Ovary (tissue), 10 donors: ENCODE measurements at places on chromosomes 16 and 17. TPM values are rescaled to one million over a fixed set of nuclear protein-coding genes. Genes with fewer than 3 reads are reported as not detected.

Gene C1QTNF8
- total RNA-seq = 0.80 TPM

DNA sequence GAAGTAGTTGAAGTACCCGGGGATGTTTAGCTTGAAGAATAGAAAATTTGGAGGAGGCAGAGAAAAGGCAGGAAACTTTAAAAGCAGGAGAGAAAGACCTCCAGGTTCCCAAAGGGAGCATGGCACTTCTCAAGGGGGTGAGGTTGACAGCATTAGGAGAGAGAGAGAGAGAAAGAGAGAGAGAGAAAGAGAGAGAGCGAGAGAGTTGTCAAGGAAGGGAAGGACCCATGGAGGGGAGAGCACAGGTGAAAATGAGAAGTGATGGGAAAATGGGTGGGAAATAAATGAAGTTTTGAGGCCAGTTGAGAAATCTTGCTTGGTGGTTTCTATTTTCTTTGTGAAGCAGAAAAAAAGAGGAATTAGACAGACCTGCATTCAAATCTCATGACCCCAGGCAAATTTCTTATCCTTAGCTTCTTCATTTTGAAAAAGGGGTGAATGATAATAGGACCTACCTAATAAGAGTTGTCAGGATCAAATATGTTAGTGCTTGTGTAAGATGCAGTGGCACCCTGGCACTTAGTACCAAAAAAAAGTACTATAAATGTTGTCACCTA is 24.0 kb downstream of the PRKCB start:
- DNase-seq = no peak
- H3K4me1 ChIP-seq = no peaks in the 10 kb centered on the region
- no peak overlapping the region for H3K27ac ChIP-seq
- no peak overlapping the region for H3K4me3 ChIP-seq
- no peaks in the 10 kb centered on the region for H3K36me3 ChIP-seq

GRCh38 chr17:35714988-35715387 is 16.5 kb upstream of the RASL10B start:
- H3K27me3 ChIP-seq = no peaks in the 10 kb centered on the region
- DNase-seq = no peak
- H3K4me3 ChIP-seq = no peak overlapping the region
- H3K4me1 ChIP-seq = peaks cover 11% of the 10 kb centered on the region
- no peak overlapping the region for H3K27ac ChIP-seq
- no peaks in the 10 kb centered on the region for H3K36me3 ChIP-seq

DNA sequence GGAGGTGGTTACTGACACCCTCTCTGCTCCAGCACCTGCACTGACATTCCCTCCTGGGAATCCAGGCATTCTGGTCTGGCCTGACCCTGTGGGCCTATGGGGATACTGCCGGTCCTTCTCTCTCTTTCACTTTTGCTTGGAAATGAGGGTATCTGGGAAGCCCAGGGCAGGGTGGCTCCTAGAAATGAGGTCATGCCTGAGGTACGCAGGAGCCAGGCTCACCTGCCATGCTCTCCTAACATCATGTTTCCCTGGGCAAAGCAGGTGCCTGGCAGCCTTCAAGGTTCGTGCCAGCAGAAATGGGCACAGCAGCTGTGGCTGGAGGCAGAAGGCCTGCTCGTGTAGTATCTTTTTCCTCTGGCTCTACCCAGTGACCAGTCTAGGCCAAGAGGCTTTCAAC is 3.3 kb downstream of the ITGA3 start:
- H3K27ac ChIP-seq = peak overlapping the region; percentile 93
- H3K4me1 ChIP-seq = peaks cover 54% of the 10 kb centered on the region
- no peaks in the 10 kb centered on the region for H3K36me3 ChIP-seq
- peak; percentile 34 for DNase-seq
- no peak overlapping the region for H3K4me3 ChIP-seq

- no peak overlapping the region for H3K4me3 ChIP-seq
- H3K36me3 ChIP-seq = no peaks in the 10 kb centered on the region
- no peaks in the 10 kb centered on the region for H3K27me3 ChIP-seq
- H3K4me1 ChIP-seq = peaks cover 5% of the 10 kb centered on the region
- no peak overlapping the region for H3K27ac ChIP-seq
- no peak for DNase-seq
Observed at GRCh38 chr16:29675811-29676643, 3.0 kb upstream of the QPRT start.

DNA sequence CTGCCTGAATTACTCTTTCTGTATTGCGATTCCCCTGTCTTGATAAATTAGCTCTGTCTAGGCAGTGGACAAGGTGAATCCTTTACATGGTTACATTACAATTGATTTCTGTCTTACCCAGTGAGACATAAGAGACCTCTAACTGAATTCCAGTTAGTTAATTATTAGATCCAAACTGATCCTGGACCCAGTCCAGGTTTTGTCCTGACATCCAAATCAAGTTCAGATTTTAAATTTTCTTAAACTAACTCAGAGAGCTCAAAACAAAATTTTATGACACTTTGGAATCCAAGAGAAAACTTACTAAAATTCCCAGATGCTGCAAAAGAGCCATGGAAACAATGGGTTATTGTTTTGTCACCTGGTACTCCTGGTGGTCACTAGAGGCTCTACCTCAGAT is 2166.6 kb downstream of the TP53TG3F start:
- H3K36me3 ChIP-seq = no peaks in the 10 kb centered on the region
- no peaks in the 10 kb centered on the region for H3K4me1 ChIP-seq
- H3K27me3 ChIP-seq = no peaks in the 10 kb centered on the region
- DNase-seq = no peak
- no peak overlapping the region for H3K4me3 ChIP-seq

Gene SLC16A11
- 2.3 TPM for total RNA-seq

Gene CLEC3A
- total RNA-seq = not detected

Gene PPP1R1B
- 13.4 TPM for total RNA-seq

DNA sequence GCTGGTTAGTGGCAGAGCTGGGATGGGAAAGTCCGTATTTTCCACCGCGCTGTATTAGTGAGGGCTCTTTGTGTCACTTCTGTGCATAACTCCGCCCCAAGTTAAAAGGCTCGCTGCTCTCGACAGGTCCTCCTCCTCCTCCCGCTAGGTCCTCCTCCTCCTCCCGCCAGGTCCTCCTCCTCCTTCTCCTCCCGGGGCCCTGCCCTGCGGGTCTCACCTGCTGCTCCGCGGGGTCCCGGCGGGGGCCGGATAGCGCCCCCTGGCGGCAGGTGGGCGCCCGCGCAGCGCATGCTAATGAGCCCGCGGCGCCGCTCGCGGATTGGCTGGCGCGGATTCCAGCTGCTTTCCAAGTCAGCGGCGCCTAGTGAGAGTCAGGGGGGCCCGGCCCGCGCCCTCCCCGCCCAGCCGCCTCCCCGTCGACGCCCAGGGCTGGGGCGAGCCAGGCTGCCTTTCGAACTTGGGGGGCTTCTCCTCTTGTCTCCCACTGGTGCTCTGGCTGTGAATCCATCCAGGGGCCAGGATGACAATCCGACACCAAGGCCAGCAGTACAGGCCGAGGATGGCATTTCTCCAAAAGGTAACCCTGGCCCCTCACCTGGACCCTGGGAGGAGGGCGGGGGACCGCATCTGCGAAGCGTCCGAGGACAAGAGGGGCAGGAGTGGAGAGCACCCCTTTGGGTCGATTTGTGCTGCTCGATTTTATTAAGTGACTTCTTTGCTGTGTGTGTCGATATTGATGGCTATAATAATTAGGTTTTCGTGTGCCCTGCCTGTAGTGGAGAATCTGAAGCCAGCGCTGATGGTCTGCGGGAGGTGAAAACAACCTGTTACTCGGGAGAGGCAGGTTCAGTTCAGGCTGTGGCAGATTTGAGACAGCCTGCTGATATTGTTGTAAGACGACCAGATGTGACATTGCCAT is at the start of gene RGS9:
Gene RGS9 (plus strand): TSS at position 350 of the 919 bp plus-strand sequence. CDS start 171 bp downstream, at position 521.
- no peaks in the 10 kb centered on the region for H3K36me3 ChIP-seq
- peak; percentile 89 for DNase-seq
- H3K4me3 ChIP-seq = peak within 1 kb of the TSS; percentile 42

Gene GRAPL
- total RNA-seq = 4.0 TPM

DNA sequence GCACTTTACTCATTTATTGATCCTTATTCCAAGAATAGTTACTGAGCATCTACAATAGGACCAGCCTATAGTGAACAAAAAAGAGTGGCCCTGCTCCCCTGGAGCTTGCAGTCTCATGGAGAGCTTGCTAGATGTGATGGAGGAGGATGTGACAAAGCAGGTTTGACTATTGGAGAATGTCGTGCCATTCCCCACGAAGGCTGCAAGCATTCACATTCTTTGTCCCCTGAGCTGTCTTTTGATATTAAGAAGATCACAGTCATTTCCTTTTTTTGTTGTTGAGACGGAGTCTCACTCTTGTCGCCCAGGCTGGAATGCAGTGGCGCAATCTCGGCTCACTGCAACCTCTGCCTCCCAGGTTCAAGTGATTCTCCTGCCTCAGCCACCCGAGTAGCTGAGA is 115.0 kb upstream of the ADAMTS18 start:
- H3K36me3 ChIP-seq = no peaks in the 10 kb centered on the region
- no peak overlapping the region for H3K27ac ChIP-seq
- H3K4me1 ChIP-seq = no peaks in the 10 kb centered on the region
- no peaks in the 10 kb centered on the region for H3K27me3 ChIP-seq
- H3K4me3 ChIP-seq = no peak overlapping the region
- no peak for DNase-seq
